GM12864 (cell line): ENCODE measurements at places on chromosomes 5 and 9.

DNA sequence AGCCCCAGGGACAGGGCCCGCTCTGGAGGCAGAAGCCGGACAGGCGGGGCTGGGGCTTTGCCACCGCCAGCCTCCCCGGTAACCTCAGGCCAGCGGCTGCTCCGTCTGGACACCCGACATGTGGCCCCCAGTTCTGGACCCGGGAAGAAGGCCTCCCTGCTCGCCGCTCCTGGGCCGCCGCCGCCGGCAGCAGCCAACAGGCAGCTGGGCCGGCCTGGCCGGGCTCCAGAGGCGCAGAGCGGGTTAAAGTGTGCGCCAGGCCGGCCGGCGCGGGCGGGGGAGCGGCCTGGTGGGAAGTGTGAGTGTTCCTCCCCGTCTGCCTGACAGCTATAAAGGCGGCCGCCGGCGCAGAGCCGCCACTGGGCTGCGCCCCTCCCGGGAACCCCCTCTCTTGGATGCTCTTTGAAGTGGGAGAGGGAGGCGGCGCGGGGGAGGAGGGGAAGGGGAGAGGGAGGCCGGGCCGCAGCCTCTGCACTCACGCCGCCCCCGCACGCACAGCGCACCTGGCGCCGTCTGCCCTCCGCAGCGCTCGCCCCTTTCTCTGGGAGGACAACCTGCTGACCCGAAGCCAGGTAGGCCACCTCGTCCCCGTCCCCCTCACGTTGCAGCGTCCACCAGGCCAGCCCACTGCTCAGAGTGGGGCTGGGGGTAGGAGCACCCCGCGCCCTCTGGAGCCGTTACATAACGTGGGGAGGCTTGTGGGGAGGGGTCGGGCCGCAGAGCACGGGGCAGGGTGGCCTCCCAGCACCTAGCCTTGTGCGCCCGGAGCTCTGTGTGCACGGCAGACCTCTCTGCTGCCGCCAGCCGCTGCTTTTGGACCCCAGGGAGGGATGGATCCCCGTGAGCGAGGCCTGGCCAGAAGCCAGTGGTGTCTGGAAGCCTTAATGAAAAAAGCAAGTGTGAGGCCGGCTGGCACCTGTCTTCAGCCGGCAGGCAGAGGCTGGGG is at the start of gene ADAMTSL2:
Gene ADAMTSL2, plus strand, starts transcription at position 359 of the 946 bp plus-strand sequence. CDS start 2,009 bp downstream, outside the sequence.
- no peak for DNase-seq

- peak; percentile 19 for DNase-seq
These were observed 26.8 kb downstream of the WWC1 start for GRCh38 chr5:168318240-168318639.

DNA sequence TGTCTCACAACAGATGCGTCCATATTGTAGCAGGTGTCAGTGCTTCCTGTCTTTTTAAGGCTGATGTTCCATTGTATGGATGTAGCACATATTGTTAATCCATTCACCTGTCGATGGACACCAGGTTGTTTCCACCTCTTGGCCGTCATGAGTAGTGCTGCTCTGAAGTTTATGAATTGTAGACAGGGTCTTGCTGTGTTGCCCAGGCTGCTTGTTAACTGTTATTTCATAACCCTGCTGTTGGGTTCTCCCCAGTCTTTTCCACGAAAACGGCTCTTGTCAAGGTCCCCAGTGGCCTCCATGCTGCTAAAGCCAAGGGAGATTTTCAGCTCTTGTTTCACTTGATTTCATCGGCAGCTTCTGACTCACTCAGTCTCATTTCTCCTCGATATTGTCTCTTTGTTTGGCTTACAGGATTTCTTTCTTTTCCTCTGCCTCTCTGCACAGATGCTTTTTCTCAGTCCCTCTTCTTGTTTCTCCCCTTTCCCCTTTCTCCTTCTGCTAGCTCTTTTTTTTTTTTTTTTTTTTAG is 12.1 kb upstream of the PSD2 start:
- DNase-seq = no peak

GRCh38 chr9:16243798-16244197 is 626.7 kb downstream of the BNC2 start:
- DNase-seq = no peak

DNA sequence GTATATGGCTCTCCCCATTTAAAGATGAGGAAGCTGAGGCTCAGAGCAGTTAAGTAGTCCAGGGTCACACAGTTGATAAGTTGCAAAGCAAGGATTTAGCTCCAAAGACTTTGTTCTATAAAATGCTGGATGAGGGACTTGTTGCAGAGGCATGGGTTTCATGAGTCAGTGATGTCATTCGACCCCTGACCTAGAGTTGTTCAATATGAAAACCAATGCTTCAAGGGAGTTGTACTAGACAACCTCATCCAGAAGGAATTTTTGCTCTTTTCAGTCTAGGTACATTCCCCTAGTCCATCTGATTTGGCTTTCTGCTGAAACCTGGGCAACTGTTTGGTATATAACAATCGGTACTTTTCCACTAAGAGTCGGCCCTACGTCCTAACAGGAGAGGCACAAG is 550.4 kb downstream of the EBF1 start:
- DNase-seq = no peak

DNA sequence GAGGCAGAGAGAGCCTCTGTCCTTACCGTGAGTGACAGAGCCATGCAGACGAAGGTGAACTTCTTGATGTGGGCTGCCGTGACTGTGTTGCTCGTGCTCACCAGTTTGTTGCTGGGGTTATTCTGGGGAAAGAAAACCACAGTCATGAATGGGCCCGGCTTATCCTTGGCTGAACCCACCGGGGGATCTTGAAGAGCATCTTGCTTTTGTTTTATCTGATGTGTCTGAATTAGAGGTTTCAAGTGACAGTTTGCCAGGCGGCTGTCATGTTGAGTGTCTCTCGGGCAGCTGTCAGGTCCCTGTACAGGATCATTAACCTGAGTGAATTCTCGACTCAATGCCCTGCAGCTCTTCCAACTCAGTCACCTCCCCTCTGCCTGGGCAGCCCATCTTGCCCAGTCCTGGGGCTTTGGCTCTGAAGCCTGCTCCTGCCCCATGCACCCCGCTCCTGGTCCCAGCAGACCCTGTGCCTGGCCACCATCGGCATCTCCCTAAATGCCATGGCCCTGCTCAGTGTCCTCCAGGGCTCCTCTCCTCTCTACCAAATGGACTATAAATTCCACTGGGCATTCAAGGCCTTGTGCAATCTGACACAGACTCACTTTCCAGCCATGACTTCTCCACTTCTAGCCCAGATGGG is 77.4 kb downstream of the OTULIN start:
- DNase-seq = no peak

GRCh38 chr5:59847586-59847985 is 45.9 kb downstream of the PDE4D start:
- DNase-seq = no peak

DNA sequence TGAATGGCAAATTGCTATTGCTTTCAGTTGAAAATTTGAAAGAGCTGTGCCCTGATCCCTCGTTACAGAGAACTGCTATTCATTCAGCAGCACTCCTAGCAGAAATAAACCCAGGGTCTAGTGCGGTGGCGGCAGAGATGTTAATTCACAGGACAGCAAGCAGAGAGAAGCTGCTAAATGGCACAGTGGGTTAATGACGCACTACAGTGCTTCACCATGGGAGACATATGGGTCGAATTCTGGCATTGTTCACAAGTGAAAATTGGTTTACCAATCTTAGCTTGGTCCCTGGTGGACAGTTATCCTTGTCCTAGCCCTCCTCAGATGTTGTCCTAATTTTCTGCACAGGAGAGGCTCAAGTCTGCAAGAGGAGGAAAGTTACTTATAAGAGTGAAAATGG is 807.4 kb downstream of the TLE1 start:
- DNase-seq = no peak

GRCh38 chr9:122402403-122402871 is 31.6 kb downstream of the PTGS1 start:
- DNase-seq = no peak

DNA sequence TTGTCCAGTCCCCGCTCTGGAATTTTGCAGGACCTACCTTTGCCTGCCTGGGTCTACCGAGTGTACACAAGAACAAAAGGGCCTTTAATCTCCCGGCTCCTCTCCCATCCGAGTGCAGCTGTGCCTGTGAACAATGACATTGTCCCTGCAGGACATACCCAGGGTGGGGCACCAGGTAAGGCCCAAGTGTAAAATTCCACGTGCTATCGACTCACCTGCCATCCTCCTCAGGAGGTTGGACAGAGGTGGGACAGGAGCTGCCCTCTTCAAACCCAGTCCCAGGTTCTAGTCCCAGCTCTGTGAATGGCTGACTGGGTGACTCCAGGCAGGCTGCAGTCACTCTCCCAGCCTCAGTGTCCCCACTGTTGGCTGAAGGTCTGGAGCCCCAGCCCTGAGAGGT is 159.6 kb upstream of the ALDH1B1 start:
- no peak for DNase-seq

- DNase-seq = no peak
These were observed 5.7 kb downstream of the NIPSNAP3B start for GRCh38 chr9:104769655-104770054.

- DNase-seq = no peak
These were observed 21.0 kb upstream of the RCL1 start for GRCh38 chr9:4771788-4772187.

GRCh38 chr5:99169309-99169708 is 240.5 kb upstream of the CHD1 start:
- DNase-seq = no peak

DNA sequence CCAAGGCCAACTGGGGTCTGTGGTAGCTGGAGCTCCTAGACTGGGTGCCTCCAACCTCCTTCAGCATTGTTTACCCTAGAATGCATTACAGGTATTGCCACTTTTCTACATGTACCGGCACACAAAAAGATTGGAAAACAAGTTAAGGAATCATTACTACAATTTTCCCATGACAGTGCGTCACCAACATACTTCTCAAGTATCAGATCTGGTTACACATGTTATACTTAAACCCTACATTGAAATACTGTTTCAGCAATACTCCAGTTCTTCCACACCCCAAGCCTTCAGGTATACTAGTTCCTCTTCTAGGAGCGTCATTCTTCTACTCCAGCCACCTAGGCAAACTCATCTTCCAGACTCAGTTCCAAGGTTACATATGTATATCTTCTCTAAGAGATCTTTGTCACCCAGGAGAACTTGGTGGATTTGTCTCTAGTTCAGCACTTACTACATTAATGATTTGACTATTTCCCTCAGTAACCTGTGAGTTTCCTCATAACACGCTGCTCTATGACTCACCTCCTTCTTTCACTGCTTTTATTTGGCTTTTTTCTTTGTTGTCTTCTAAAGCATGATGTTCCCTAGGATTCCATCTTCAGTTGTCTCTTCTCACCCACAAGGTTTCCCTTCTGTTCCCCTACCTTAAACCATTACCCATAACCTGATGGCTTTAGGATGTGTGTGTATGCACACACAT is 217.0 kb downstream of the AP3B1 start:
- DNase-seq = no peak

DNA sequence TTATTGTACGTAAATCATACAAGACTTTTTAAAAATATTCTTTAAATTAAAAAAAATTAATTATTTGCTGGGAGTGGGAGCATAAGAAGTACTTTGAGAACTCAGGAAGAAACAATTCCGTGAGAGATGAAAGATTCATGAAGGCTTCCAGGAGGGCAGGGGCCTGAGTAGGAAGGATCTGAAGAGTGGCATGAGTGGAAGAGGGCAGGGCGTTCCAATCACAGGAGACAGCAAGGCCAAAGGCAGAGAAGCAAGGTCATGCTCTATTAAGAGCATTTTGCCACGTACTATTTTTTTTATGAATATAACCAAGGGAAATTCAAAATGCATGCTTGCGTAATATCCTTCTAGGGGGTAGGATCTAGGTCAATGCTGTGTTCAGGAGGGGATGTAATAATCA is 265.5 kb downstream of the ZNF608 start:
- DNase-seq = no peak

GRCh38 chr9:36399980-36400331 is at the start of gene RNF38:
RNF38 (minus strand) TSS chr9:36400269; CDS start chr9:36400108, 161 bp downstream.
- DNase-seq = no peak

DNA sequence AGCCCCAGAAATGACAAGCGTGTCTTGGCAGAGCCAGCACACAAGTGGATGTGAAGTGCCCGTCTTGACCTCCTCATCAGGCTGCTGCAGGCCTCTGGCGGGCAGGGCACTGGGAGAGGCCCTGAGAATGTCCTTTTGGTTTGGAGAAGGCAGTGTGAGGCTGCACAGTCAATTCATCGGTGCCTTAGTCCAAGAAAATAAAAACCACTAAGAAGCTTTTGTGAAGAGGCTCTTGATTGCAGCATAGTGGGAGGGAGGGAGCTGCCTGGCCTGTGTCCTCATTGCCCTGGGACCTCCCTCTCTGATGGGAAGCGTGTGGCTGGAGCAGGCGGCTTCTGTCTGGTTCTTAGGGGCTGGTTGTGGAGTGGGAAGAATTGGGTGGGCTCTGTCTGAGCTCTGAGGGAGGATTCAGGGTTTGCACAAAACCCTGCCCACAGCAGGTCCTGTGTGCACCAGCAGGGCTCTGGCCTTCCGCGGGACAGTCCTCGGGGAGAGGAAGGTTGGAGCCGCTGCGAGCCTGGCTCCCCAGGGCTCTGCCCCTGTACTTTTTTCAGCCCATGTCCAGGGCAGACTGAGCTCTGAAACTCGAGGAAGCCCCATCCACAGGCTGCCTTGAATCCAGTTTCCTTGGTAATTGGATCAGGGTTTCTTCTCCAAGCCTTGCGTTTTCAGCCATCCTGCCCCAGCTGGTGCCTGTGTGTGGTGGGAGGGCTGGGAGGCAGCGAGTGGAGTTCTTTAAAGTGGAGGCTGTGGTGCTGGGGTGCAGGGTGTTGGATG is 1.1 kb downstream of the HRCT1 start:
- no peak for DNase-seq

- no peak for DNase-seq
These were observed 100.7 kb downstream of the DRD1 start for GRCh38 chr5:175343308-175343707.

- DNase-seq = no peak
These were observed 29.5 kb downstream of the SURF6 start for GRCh38 chr9:133306242-133307204.

DNA sequence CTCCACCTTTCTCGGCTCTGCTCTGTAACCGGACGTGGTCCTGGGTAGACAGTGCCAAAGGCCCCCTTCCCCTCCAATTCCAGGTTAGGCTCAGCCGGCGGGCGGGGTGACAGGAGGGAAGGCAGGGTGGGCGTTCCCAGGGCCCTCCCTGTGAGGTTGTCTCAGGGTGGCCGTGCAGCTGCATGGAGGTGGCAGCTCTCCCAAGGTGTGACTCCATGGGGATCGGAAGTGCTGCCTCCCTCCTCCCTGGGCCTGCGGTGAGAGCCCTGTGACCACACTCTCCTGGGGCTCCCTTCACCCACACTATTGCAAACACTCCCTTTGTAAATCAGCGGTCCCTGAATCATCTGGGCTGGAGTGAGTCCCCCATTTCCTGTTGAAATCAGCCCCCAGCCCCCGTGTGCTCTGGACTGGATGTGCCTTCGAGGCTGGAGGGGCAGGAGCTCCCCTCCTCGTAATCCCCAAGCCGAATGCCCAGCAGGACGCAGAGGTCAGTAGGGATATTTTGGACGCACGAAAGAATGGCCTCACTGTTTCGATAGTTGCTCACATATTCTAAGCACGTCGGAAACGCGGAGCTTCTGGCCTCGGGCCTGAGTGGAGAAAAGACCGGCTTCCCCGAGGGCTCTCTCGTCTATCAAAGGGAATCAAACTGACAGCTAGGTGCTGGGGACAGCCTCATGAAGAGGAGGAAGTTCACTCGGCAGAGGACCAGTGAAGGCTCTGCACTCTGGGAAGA is 107.6 kb upstream of the COL5A1 start:
- no peak for DNase-seq
